ENCODE measurements at places on chromosomes 13 and 19.
A peak's percentile ranks its signal among the peaks of the same experiment; 100 is the strongest.

GRCh38 chr19:11377237-11377636 is 2.8 kb downstream of the SWSAP1 start:
- DNase-seq: no peak

DNA sequence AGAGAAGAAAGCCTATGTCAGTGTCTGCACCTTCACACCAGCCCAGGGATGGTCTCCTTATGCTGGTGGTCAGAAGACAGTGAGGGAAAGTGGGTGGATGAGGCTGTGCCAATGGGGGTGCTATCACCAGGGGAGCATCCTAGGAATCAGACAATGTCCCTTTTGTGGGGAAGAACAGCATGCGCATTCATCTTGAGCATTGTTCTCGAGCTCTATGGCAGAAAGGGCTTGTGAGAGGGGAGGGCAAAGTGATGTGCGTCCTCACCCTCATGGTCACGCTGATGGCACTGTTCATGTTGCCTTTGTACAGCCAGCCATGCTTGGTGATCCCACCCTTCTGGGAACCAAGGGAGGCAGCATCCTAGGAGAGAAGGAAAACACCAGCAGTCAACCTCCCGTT is 56.1 kb downstream of the DOCK9 start:
- no peak for DNase-seq

DNA sequence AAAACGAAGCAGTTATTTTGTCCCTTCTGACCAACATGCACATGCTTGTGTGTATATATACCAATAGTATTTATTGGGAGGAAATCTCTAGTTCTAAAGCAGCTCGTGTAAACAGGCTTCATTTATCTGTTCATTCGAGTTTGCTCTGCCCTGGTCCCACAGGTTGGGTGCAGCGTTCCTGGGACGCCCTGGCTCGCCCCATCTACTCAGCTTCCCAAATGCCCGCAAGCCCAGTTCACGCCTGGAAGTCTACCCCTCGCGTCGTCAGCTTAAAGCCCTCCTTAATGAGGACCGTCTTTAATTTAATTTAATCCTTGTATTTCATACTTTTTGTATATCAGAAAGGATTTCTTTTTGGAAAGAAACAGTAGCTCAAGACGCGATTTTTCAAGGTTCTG is 604 bp downstream of the THSD1 start:
- DNase-seq: no peak

DNA sequence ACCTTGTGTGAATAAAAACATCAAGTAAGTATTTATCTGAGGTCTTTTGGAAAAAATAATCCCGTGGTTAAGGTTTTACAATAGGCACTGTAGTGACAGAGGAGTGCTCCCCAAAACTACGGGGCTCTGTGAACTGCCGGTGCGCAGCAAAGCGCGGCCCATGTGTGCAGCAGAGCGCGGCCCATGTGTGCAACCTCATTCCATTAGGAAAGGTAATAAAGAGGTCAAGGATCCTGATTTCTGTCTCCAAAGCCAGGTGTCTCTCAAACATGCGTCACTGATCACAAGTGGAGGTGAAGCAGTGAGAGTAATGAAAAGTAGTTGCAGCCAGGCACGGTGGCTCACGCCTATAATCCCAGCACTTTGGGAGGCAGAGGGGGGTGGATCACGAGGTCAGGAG is 58.7 kb downstream of the MRPL57 start:
- DNase-seq: no peak

DNA sequence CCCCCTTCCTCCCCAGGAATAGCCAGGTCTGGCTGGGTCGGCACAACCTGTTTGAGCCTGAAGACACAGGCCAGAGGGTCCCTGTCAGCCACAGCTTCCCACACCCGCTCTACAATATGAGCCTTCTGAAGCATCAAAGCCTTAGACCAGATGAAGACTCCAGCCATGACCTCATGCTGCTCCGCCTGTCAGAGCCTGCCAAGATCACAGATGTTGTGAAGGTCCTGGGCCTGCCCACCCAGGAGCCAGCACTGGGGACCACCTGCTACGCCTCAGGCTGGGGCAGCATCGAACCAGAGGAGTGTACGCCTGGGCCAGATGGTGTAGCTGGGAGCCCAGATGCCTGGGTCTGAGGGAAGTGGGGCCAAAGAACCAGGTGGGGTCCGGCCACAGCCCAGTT is 3.2 kb downstream of the KLK2 start:
- DNase-seq: no peak

DNA sequence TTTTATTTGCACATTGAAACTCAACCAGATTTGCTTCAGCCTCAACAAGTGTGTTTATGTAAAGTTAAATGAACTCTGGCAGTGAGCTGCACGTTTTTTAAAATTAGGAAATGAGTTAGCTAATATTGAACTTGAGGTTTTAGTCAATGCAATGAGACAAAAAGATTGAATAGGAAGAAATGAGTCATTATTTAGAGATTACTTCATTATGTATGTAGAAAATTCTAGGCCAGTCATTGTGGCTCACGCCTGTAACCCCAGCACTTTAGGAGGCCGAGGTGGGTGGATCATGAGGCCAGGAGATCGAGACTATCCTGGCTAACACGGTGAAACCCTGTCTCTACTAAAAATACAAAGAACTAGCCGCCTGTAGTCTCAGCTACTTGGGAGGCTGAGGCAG is 22.8 kb upstream of the CD70 start:
- no peak for DNase-seq

DNA sequence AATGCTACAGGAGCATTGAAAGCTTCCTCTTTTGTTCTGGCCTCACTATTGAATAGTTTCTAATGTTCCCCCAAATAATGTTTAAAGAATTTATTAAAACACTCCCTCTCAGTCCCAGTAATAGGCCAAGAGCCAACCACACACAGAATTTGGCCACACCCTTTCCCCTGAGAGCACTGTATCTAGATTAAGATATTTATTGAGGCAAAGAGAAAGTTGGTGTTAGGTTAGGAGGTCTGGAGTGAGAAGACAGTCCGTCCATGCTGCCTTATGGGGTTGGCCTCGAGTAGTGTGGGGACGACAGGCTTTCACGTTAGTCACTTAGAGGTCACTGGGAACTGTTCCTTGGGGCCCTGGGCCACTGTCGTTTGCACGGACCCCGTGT is 122.9 kb upstream of the RNF113B start:
- DNase-seq: no peak

DNA sequence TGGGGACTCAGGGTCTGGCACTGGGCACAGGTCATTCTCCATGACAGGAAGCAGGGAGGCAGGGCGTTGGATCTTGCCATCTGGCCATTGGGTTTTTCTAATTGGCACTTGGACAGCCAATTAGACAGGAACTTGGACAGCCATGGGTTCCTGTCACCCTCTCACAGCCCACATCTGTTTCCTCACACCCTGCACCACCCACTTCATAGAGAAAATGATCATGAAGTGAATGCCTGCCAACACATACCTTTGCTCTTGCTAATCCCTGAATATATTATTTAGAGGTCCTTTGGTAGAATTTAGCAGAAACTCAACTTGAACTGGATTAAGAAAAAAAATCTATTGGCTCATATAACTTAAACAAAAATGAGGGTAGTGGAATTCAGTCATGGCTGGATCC is 4.9 kb upstream of the OLFM2 start:
- DNase-seq: no peak

GRCh38 chr19:33248553-33248953 is 22.9 kb upstream of the SLC7A10 start:
- DNase-seq: no peak

DNA sequence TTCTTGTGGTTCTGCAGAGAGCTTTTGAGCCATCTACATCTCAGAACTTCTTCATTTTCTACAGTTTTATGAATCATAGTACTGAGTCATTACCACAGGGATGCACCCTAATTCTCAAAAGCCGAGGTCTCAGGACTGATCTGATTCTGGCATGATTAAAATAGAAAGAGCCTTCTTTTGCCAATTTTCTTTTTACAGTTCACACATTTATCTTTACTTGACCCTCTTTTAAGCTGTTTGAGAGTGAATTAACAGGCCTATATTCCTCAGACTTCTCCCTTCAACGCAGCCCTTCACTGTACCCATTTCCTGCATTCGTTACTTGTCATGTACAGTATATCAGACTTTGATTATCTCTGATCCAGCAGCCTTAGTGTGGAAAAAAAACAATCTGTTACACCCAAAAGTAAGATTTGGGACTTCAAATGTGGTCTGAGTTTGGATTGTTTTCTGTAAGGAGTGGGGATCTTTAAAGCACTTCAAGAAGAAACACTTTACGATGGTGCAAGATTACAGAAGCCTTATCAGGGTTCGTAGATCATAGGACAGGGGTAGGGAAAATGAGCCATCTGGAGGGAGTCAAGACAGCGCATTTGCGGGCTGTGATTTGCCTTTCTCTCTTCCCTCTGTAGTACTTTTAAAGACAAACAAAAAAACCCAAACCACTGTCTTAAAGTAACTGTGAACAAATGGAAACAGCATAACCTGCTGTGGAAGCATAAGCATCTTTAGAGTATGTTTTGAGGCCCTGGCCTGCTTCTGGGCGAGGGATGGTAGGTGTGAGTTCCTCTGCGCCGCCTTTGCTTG is 15.3 kb upstream of the GPR183 start:
- no peak for DNase-seq

DNA sequence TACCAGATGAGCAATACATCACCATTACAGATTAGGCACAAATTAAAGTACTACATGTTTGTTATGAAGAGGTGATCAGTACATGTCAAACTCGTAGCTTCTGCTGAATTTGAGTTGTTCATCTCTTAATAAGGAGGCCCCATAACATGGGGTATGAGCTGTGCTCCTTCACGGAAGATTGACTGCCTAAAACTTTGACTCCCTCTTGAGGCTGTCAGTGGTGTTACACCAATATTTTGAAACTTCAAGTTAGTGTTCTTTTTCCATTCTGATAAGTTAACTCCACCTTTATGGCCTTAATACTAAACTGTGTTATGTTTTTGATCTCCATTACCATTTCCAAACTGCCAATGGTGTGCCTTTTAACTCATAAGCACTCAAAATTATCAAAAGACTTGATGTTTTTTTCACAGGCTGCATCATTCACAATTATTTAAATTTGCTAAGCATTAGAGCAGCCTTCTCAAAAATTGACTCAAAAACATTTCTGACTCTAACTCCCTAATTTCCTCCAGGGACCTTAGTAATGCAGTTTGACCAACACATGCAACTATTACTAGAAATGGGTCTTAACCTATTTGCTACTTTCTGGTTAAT is 1591.5 kb downstream of the PCDH9 start:
- DNase-seq: no peak

GRCh38 chr13:95267662-95268342 is 33.4 kb downstream of the ABCC4 start:
- DNase-seq: no peak

- no peak for DNase-seq
Measured at GRCh38 chr19:34838753-34839431, 65.9 kb upstream of the ZNF599 start.

DNA sequence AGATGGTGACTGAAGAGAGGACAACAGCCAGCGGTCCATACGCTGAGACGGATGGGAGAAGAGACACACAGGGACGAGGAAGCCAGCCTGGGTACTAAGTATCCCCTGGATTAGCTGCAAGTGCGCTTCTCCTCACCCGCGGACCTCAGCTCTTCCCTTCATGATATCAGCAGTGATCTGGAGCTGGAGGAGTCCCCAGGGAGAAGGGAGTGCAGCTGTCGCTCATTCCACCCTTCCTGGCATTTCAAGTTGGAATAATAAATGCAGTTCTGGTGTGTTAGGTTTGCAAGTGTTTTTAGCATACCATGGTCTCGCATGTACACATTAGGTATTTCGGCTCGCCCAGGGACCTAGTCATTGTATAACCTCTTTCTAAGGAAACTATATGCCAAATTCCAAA is 88.5 kb upstream of the C1QTNF9B start:
- no peak for DNase-seq

DNA sequence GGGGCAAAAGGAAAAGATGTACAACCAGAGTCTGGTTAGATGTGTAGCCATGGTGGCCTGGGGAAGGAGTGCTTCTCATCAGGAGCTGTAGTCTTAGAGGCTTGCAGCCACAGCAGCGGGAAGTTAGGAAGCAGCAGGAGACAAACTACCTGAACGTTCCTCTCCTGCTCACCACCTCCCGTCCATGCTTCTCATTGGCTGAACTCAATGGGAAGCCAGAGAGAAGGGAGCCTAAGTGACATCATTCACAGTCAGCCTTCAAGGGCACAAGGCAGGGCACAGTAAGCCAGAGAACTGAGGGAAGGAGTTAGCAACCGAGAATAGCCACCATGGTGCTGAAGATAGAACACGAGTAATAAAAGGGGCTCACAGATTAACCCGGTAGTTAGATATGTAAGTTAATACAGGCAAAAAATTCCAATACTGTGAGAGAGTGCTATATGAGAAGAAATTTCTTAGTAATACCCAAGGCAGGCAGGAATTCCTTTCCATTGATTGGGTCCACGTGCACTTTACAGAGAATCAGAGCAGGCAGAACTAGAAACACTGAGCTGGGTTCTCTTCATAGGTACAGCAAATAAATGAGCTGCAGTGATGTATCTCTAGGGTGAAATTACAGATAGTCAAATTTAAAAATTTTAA is 391.5 kb upstream of the DACH1 start:
- no peak for DNase-seq

- no peak for DNase-seq
Measured at GRCh38 chr13:84433024-84433423, 550.8 kb upstream of the SLITRK1 start.

GRCh38 chr19:53634768-53635167 is 3.0 kb downstream of the DPRX start:
- DNase-seq: no peak

GRCh38 chr13:102697929-102698648 is 3.2 kb upstream of the METTL21C start:
- no peak for DNase-seq

DNA sequence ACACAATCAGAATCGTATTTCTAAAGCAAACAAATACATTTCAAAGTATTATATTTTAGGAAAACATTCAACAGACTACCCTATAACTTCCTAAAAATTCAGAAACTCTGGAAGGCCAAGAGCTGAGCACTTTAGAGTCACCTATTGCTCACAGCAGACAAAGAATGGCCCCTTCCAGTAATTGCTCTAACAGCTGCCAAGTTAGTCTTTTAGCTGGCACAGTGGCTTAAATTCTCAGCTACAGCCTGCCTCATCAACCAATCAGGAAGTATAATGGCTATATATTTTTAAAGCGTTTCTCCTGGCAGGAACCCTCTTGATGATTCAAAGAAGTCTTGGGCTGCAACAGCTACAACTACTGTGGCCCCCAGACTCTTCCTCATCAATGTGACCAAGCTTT is 14.9 kb upstream of the SLITRK5 start:
- DNase-seq: peak; percentile 55

DNA sequence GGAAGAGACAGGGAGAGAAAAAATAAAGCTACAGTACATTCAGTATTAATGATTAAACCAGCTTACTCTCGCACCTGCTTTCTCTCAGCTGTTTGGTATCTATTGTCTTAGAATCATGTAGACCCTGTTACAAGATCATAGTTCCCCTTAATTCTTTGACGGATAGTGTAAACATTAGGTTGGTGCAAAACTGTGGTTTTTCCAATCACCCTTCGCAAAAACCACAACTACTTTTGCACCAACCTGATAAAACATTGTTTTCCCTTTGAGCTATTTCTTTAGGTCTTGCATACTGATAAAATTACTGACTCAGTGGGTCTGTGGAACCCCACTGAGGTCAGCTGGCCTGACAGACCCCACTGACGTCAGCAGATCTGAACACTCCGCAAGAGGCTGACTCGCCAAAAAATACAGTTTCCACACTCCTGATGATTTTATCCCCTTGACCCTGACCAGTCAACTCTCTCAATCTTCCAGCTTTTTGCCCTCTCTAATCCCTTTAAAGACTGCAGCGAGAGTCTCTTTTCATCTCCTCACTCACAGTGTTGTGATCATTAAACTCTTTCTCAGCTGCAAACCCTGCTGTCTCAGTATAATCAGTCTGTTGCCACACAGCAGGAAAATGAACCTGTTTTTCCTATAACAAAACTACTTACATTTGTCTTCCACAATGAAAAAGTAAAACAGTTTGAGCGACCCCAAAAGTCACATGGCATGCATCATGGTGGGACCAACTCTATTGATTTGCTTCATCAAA is 123.9 kb downstream of the SLITRK6 start:
- no peak for DNase-seq

Measured in NCI-H1417 treated with DMSO at 0.1 percent for 48 hours (cell line).